ENCODE measurements at places on chromosomes 7 and 10.

- DNase-seq, result no peak
Measured at GRCh38 chr7:79593866-79594301, 140.4 kb upstream of the MAGI2 start.

- DNase-seq, result no peak
Measured at GRCh38 chr10:49605939-49606509, 4.1 kb upstream of the SLC18A3 start.

GRCh38 chr10:22593636-22594198 lies 120.7 kb downstream of the PIP4K2A start:
- DNase-seq, result no peak

DNA sequence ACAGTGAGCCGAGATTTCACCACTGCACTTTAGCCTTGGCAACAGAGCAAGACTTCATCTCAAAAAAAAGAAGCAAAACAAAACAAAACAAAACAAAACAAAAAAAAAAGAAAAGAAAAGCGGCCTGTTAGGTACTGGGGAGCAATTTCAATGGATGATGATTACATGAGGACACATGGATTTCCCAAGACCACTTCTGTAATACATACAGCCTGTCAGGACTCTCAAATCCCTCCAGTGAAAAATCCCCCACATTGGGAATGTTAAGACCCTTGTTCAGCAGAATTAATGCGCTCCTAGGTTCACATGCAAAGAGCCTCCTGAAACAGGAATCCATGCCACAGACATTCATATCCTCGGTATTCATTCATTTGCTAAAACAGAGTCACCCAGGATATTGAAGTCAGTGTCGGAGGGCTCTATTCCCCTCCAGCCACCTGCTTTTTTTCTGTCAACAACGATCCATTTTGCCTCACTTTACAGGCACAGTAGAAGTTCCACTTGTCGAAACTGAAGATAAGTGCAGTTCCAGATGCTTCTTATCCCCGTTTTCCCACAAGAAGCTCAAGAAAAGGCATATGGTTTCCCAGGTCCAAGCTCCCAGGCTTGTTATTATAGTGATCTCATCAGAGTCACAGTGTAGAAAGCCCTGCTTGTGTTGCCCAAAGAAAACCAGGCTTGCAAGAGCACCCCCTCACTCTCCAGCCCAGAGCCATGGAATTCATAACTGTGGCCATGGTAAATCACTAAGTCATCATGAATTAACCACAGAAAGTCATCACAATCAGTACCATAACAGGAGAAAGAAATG lies 20.2 kb downstream of the SLC16A12 start:
- no peak for DNase-seq

- no peak for DNase-seq
Measured at GRCh38 chr7:38070718-38071117, 107.3 kb upstream of the STARD3NL start.
